Activated CD4-positive, alpha-beta T cell treated with anti-CD3 and anti-CD28 coated beads, Interleukin-2, amount 50 U/mL, for 4 hours (primary cell): ENCODE measurements at places on chromosomes 6 and 20.

- DNase-seq, result no peak
Measured at GRCh38 chr6:143694013-143694412, 16.2 kb downstream of the PHACTR2 start.

GRCh38 chr6:54515713-54516112, 207.5 kb downstream of the TINAG start:
- DNase-seq, result no peak

DNA sequence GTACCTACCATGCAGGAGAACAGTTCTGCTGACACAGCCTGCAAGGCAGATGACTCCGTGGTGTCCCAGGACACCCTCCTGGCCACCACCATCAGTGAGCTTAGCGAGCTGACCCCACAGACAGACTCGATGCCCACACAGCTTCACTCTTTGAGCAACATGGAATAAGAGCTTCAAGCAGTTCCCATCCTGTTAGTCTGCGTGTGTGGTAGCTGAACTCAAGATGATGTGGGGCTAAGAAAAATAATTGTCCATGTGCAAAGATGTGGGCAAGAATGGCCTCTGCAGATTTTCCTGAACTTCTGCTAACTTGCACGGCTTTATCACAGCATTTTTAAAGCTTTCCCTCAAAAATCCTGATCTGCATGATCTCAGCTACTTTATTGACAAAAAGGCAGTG, 8.3 kb downstream of the GZF1 start:
- DNase-seq, result no peak

DNA sequence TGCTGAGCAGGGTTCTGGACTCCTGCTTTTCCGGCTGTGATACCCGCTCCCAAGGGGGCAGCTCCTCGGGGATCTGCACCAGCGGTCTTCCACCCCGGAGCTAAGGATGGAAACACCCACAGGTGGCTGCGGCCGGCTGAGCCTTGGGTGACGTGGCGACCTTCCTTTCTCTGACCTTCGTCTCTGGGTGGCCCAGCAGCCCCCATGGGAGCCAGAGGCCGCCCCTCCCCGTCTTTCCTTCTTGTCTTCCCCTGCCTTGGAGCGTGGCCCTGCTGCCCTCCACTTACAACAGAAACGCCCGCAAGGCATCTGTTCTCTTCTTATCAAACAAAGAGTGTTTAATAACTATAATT, 405.7 kb downstream of the TAF4 start:
- no peak for DNase-seq

GRCh38 chr20:17645546-17646208, 36.4 kb downstream of the RRBP1 start:
- DNase-seq, result no peak

- no peak for DNase-seq
Measured at GRCh38 chr6:16222826-16223225, 15.6 kb upstream of the GMPR start.

GRCh38 chr20:1975291-1975690, 18.6 kb downstream of the PDYN start:
- no peak for DNase-seq

- peak; percentile 16 for DNase-seq
Measured at GRCh38 chr6:100228834-100229441, 234.9 kb upstream of the MCHR2 start.

GRCh38 chr6:10278746-10279145, 136.1 kb downstream of the TFAP2A start:
- DNase-seq, result no peak

GRCh38 chr20:17485017-17485416, 46.2 kb downstream of the BFSP1 start:
- no peak for DNase-seq

- DNase-seq, result no peak
Measured at GRCh38 chr6:43399932-43400487, 27.3 kb upstream of the ABCC10 start.

GRCh38 chr6:157268396-157268795, 54.9 kb downstream of the TMEM242 start:
- no peak for DNase-seq

DNA sequence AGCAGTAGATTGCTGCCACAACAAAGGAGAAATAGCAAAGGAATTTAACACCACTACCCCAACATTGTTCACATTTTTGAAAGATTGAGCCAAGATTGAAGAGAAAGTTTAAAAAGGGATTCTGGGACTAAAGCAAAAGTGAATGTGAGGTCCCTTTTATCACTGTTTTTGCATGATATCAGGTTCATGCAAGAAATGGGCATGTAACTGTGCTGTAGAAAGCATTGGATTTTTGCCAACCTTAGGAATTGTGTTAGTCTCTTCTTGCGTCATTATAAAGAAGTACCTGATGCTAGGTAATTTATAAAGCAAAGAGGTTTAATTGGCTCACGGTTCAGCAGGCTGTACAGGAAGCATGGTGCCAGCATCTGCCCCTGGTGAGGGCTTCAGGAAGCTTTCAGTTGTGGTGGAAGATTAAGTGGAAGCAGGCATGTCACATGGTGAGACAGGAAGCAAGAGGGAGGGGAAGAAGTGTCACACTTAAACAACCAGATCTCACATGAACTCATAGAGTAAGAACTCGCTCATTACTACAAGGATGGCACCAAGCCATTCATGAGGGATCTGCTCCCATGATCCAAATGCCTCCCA, 4.6 kb upstream of the GJB7 start:
- no peak for DNase-seq

DNA sequence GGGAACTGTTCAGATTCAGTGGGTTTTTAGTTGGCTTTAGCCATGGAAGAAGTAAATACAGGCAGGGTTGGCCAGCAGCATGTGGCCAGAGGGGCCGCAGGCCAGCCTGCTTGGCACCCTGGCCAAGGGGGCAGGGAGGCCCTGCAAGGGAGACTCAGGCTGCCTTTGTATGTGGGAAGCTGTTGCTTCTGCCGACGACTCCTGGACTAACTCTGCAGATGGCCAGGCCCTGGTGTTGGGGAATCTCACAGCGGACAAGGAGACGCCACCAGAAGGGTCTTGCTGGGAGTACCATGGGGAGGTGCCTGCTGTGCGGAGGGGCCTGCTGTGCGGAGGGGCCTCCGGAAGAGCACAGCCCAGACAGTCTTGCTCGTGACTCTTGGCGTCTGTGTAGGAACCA, 25.2 kb downstream of the PYGB start:
- DNase-seq, result no peak

DNA sequence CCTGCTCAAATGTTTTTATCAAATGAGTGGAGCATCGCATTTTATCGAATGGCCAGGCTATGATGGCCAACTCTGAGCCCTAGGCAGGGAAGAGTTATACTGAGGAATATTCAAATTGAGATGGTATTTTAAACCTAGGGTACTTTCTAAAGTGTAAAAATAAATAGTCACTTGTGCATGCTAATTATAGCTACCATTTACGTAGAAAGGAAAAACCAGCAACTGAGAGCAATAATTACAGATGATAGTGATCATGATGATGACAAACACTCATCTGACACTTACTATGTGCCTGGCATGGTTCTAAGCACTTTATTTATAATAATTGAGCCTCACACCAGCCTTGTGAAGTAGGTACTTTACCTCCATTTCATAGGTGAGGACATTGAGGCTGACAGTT, 455.7 kb downstream of the CD83 start:
- no peak for DNase-seq

GRCh38 chr6:18155864-18156421, 721 bp downstream of the KDM1B start:
- DNase-seq, result peak; percentile 25

DNA sequence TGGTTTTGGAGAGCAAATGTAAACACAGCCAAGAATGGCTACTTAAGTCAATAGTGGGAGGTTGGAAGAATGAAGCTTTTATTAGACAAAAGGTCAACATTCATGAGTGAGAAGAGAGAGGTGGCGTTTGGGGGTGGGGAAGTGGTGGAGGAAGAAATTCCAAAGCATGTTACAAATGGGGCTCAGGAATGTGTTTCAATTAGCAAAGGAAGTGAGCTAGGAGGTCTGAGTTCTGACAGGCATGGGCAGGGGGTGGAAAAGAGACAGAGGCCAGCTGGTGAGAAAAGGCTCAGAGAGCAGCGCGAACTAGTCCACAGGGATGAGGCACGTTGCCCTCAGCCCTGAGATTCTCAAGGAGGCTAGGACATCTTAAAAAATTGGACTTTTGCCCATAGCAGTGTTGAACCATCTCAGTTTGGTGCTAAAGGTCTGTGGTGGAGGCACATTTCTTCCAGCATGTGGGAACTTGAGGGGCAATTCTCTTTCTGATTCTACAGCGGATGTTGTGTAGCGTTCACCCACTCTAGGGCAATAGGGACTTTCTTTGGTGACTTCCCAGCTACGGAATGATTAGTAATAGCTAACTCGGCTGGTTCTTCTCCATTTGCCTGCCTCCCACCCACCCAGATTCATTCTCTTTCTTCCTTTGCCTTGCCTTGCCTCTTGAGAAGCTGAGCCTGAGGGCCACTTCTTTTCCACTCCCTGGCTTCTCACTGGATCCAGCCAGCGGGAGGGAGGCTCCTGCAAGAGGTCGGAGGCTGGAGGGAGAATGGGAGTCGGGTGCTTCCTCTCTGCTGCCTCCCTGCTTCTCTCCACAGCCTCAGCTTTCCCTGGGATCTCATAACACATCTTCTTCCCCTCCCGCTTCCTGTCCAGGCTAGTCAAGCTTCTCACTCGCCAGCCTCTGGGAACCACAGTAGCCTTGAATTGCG, 45.1 kb upstream of the NEDD9 start:
- no peak for DNase-seq

- no peak for DNase-seq
Measured at GRCh38 chr6:129006724-129007514, 124.0 kb downstream of the LAMA2 start.

- DNase-seq, result no peak
Measured at GRCh38 chr6:111781041-111781708, 92.1 kb downstream of the FYN start.

DNA sequence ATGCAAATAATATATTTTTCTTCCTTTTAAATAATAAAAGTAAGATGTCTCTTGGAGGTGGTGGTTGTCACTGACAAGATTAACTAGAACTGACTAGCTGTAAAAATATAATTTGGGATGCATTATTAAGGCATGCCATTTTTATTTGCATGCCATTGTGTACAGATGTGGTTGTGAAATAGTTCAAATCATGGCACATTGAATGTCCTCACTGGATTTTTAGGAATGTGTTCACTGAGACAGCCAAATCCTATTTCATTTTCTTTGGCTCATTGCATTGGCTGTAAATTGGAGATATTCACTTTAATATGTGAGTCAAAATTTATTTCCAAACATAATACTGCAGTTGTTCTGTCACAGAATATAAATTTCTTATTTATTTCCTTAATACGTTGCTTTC, 62.3 kb downstream of the ESR1 start:
- no peak for DNase-seq

DNA sequence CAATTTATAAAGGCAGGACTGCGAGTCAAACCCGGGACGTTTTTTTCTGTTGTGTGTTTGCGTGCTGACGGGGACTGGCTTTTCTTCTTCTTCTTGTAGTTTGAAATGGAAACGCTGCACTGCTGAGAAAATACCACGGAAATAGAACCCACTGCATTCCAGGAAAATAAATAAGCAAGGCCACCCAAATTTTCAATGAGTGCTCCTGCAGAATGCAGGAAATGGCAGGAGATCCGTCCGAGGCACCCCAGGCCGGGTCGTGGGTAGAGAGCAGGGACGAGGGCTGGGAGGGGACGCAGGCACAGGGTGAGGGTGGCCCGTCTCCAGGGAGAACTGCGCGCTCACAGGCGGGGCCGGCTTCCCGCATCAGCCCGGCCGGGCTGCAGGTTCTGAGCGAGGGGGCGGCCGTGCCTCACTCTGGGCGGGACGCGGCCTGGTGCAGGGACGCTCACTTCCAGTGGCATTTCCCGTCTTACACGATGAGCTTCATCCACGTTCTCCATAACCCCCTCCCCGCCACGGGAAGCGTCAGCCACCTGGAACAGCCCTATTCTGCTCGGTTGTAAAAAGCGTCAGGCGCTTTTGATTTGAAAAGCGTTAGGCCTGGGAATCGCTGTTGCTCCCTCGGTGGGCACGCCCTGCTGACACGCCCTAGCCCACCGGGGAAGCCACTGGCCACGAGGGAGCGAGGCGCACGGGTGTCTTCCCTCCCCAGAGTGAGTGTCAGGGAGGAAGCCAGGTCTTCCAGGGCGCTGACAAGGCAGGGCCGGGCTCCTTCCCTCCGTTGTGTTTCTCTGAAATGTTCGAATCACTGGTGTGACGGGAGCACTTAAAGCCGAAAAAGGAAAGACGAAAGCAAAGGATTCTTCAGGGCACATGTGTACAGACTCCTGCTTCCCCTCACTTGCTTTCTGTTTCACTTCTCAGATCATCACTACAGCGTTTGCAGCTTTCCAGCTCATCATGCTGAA, 17.9 kb upstream of the EXOC2 start:
- DNase-seq, result peak; percentile 55

GRCh38 chr6:26233649-26234420, 131.2 kb upstream of the BTN3A2 start:
- DNase-seq, result peak; percentile 50

GRCh38 chr20:46054606-46055005, 25.6 kb downstream of the SLC12A5 start:
- no peak for DNase-seq

GRCh38 chr20:1870792-1871550, 24.2 kb upstream of the SIRPA start:
- no peak for DNase-seq
